ENCODE measurements at places on chromosomes 13 and 19.

GRCh38 chr13:51317262-51317661, 22.2 kb upstream of the SERPINE3 start:
- peak; percentile 74 for DNase-seq

DNA sequence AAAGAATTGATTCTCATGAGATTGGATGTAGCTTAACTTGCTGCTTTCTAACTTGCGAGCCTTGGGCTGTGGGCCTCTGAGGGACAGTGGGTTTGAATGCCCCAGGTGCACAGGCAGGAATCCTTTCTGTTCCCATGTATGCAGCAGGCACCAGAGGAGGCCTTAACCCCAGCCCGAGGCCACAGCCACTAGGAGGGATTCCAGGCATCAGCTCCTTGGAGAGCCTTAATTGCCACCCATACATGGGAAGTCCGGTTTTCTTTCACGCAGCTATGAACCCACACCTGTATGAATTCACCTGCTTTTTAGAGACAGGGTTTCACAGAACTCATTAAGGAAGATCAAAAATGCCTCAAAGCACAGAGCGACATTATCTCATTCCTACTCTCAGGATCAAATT, 117.9 kb downstream of the CRYL1 start:
- no peak for DNase-seq

DNA sequence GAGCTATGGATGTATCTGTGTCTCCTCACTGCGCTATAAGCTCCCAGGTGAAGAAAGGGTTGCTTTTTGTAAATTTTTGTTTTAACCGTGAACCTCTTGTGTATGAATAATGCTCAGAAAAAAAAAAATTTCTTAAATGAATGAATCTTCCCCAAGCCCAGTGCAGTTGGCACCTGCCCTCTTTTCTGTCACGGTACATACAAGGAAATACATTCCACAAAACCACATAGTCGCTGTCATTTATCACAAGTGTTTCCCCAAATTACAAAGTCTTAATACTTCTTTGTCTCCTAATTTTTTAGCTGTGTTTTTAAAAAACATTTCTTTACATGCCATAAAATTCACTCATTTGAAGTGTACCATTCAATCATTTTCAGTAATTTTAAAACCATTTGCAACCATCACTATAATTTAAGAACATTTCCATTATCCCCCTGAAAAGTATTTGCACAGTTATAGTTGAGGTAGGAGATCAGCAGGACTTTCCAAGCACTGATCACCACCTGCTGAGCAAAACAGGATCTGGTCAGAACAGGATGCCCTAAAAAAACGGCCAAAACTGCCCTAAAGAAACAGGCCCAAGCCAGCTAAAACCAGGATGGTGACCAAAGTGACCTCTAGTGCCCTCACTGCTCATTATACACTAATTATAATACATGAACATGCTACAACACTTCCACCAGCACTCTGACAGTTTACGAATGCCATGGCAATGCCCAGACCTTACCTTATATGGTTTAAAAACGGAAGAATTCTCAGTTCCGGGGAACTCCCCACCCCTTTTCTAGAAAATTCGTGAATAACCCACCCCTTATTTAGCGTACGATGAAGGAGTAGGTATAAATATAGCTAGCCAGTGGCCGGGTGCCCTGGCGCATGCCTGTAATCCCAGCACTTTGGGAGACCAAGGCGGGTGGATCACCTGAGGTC, 1.3 kb upstream of the TEX30 start:
- DNase-seq = no peak

- DNase-seq = no peak
Observed at GRCh38 chr13:22126433-22127021, 455.7 kb downstream of the FGF9 start.

GRCh38 chr19:2111425-2111824, 14.7 kb downstream of the IZUMO4 start:
- no peak for DNase-seq

DNA sequence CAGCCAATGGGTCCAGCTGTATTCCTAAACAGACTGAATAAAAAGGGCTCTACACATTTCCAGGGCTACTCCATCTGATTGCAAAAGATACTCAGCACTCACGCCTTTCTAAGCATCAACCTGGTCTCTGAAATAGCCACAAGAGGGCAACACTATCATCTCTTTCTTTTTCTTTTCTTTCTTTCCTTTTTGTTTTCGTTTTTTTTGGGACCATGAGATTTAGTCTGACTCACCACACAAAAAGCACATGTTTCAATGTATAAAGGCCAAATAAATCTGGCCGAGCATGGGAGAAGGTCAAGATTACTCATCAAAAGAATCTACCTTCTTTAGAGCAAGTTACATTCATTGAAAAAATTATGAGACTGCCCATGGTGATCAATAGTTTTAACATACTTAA, 805.6 kb upstream of the ARGLU1 start:
- peak; percentile 2 for DNase-seq
